Skin of body (tissue), 3 donors: ENCODE measurements at places on chromosomes 3 and 15.

- no peak for DNase-seq
These were observed 51.8 kb upstream of the SSR3 start for GRCh38 chr3:156606729-156607128.

GRCh38 chr3:156373654-156374053 lies 181.3 kb downstream of the SSR3 start:
- no peak for DNase-seq

- DNase-seq: no peak
These were observed 27.5 kb downstream of the MELTF start for GRCh38 chr3:197001972-197002700.

DNA sequence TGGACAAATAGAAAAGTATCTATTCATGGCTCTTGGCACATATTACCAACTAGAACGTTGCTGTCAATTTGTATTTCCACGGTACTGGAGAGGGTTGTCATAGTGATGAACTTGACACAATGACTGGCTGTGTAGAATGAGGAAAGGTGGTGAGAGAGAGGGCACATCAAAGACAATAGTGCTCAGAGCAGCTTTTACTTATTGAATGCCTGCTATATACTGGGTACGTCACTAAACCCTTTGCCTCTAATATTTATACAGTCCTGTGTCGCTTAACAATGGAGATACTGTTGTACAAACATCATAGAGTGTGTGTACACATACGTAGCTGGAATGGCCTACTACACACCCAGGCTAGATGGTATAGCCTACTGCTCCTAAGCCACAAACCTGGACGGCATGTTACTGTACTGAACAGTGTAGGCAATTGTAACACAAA lies 8.3 kb downstream of the TMPRSS7 start:
- DNase-seq: no peak

- no peak for DNase-seq
These were observed 113.9 kb upstream of the MRPL3 start for GRCh38 chr3:131616719-131617118.

- DNase-seq: peak; percentile 20
These were observed 86.6 kb downstream of the CHRD start for GRCh38 chr3:184466413-184466960.

- DNase-seq: no peak
These were observed 29.7 kb downstream of the USP13 start for GRCh38 chr3:179682426-179683080.

DNA sequence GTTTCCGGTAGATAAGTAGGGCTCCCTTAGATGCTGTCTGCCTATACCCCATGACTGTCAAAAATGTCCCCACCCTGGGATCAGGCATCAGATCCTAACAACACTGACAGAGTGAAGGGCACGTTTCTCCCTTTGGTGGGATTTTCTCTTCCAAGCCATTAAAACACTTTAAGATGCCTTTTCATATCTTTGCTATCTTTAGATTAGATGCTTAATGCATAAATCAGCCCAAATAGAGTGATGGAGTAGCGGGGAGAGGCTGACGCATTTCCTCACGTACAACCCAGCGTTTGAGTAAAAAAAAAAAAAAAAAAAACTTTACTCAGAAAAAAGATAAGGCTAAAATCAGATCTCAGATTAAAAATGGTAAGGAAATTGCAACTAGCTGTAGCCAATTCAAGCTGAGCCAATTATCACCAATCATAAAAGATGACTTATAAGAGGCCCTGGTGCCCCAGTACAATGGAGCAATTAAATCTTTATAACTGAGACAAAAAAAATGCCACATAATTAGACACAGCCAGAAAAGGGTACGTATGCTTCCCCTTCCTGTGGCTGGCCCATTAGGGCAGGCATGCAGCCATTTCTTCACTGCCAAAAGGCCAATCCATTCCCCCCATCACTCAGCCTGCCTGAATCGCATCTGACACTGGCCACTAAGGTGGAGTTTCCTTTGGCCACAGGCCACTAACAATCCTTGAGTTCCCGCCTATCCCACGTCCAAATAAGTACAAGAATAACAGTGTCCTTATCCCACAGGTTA lies 45.0 kb downstream of the RFTN1 start:
- no peak for DNase-seq

- no peak for DNase-seq
These were observed 25.1 kb upstream of the CSTA start for GRCh38 chr3:122299872-122300460.

DNA sequence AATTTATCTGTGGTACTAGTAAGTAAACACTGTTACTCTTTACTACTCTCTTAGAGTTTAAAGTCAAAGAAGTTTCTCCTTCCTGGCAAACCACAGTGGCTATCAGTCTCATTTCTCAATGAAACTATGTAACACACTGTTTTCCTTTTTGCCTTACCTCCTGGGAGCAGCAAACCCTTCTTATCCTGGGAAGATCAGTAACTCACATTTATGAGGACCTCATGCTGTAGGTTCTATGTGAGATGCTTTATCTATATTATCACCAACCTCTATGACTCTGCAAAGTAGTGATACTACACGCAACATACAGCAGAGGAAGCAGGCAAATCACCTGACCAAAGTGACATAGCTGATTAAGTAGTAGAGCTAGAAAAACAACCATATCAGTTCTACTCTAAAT lies 35.3 kb downstream of the PBRM1 start:
- no peak for DNase-seq

DNA sequence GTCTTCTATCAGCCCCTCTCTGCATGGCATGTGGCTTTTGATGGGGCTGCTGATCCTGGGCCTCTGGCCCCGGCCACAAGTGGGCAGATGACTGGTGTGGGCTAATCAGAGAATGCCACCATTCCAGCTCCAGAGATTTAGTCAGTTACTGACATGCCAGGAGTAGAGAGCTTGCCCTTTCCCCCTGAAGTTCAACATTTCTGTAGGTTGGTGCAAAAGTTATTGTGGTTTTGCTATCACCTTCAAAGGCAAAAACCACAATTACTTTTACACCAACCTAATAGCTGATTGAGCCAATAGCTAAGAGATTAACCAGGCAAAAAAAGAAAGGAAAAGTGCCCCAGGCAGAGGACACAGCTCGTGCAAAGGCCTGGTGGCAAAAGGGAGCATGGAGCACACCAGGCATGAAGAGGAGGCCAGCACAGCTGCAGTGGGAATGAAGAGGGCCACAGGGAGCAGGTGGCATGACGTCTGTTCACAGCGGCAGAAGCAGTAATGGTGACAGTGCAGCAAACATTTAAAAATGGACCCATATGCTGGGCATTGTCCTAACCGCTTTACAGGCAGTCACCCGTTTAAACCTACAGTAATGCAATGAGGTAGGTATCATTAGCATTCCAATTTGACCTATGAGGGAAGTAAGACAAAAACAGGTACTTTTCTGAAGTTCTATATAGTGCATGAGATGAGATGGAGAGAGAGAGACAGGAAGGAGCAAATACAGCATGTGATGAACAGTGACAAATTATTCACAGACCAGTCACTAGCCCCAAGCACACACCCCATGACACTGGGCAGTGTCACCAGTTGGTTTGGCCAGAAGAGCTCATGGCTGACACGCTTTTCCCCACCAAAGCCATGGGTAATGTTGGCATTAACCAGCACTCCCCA lies 373.0 kb upstream of the PROK2 start:
- DNase-seq: no peak
